ENCODE measurements at places on chromosomes 7 and 10.
A peak's percentile ranks its signal among the peaks of the same experiment; 100 is the strongest.

DNA sequence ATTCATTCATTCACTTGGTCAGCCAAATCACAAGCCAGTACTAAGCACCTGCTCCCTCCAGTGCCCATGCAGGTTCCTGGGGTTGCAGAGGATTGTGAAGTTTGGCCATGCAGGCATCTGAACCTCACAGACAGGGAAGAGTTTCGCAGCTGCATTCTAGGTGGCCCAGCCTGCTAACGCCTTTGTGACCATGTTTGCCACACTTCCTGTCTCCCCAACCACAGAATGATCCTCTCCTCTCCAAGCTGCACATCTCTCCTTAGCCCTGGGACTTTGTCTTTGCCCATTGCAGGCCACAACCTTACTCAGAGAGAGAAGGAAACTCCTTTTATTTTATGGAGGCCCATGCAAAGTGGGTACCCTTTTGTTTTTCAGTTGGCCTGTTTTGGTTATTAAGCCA is 31.8 kb downstream of the EPDR1 start:
- no peak for DNase-seq

GRCh38 chr7:38066391-38066790 is 111.7 kb upstream of the STARD3NL start:
- DNase-seq = no peak

DNA sequence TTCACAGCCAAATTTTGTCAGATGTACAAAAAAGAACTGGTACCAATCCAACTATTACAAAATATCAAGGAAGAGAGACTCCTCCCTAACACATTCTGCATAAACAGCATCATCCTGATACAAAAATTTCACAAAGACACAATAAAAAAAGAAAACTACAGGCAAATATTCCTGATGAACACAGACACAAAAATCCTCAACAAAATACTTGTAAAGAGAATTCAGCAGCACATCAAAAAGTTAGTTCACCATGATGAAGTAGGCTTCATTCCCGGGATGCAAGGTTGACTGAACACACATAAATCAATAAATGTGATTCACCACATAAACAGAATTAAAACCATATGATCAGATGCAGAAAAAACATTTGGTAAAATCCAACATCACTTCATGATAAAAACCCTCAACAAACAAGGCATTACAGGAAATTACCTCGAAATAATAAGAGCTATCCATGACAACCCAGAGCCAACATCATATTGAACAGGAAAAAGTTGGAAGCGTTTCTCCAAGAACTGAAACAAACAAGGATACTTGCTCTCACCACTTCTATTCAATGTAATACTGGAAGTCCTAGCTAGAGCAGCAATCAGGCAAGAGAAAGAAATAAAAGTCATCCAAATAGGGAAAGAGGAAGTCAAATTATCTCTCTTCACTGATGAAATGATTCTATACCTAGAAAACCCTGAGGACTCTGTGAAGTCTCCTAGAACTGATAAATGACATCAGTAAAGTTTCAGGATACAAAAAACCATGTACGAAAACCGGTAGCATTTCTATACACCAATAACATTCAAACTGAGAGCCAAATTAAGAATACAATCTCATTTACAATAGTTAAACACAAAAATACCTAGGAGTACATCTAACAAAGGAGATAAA is 223.1 kb downstream of the REEP3 start:
- DNase-seq = no peak

DNA sequence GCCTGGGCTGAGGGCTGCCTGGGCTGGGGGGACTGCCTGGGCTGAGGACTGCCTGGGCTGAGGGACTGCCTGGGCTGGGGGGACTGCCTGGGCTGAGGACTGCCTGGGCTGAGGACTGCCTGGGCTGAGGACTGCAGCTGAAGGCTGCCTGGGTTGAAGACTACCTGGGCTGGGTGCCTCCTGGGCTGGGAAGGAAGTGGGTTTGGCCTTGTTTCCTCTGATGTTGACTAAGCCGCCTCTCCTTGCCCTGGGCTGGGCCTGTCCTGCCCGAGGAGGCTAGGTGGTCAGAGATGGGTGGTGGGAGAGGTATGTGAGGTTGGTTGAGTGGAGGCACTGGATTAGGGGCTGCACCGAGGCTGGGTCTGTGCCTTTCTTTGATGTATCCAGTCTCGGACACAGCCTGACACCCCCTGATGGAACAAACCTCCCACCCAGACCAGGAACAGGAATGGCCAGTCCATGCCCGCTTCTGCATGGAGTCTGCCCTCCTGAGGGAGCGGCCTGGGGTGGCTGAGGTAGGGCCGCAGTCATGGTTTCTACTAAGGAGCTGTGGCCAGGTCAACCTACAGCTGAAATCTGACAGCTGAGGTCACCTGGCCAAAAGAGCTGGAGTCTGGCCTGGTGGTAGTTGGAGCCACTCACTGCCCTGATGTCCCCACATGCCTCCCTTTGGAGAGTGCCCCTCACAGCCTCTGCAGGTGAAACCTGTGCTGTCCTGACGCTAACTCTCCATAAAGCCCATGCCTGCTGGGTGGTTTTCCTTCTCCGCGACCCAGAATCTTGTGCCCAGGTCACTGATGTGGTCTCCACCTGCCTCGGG is 22.3 kb downstream of the SCART1 start:
- DNase-seq = peak; percentile 18

- DNase-seq = no peak
Measured at GRCh38 chr10:42428534-42428933, 209.8 kb downstream of the ZNF33B start.

DNA sequence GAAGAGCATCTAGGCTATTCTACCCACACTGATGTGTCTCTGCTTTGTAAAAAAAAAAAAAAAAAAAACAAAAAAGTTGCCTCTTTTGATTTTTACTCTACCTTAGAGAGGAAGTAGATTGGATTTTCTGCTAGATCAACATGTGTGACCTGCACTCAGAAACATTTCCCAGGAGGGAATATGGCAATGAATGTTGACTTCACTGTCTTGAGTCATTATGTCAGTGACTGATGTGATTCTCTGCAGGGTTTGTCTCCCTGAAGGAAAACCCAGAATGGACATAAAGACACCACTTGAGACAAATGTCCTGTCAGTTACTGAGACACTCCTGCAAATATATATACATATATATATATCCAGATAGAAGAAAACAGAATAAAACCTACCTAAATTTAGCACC is 370.3 kb downstream of the BMPER start:
- no peak for DNase-seq

DNA sequence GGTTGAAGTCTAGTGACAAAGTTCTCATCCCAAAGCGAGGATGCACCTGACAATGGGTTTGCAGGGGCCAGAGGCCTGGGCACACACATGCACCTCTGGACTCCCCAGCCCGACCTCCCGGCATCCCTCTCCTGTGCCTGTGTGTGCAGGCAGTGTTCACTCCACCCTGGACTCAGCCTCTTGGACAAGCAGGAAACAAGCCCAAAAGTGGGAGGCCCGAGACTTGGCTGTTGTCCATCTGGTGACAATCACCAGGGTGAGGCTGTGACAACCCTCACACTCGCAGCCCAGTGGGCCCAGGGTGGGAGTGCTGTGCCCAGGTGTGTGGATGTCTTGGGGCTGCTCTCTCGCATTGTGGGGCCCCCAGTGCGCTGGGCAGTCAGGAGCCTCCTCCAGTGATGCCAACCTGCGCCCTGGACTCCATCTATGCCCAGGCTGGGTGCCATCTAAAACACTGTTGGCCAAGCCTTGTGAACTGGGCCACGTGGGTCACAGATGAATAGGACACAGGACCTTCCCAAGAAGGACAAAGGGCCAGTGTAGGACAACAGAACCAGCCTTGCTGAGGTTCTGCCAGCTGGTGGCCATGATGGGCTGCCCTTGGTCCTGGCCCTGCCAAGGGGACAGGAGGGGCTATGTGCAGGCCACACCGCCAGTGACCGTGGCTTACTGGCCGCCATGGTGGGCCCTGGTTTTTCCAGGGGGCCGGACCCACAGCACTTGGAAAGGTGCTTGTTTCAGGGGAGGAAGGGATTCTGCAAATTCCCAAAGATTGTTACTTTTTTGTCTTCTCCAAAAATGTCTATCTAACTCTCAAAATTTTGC is 144.3 kb downstream of the TCERG1L start:
- DNase-seq = no peak

- peak; percentile 0 for DNase-seq
Measured at GRCh38 chr10:105797234-105797890, 1156.3 kb downstream of the SORCS3 start.

GRCh38 chr10:18683427-18683826 is 24.2 kb downstream of the ARL5B start:
- no peak for DNase-seq

DNA sequence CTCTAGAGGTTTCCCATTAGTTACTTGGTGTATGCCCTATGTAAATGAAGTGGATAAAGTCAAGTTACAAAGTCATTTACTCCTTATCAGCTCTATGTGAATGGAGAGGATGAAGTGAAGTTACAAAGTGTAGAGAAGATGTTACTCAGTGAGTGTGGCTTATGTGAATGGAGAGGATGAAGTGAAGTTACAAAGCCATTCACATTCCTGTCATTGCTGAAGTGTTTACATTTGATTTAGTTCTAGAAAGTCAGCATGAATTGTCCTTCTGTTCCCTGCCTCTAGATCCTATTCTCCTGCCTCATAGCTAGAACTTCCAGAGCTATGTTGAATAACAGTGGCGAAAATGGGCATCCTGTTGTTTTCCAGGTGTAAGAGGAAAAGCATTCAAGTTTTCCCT is 880.1 kb downstream of the DNAJB9 start:
- DNase-seq = no peak

- no peak for DNase-seq
Measured at GRCh38 chr10:19947656-19948055, 131.4 kb downstream of the PLXDC2 start.

GRCh38 chr7:29652556-29652955 is 88.9 kb downstream of the PRR15 start:
- no peak for DNase-seq

- DNase-seq = no peak
Measured at GRCh38 chr10:34181553-34182300, 633.4 kb downstream of the PARD3 start.

DNA sequence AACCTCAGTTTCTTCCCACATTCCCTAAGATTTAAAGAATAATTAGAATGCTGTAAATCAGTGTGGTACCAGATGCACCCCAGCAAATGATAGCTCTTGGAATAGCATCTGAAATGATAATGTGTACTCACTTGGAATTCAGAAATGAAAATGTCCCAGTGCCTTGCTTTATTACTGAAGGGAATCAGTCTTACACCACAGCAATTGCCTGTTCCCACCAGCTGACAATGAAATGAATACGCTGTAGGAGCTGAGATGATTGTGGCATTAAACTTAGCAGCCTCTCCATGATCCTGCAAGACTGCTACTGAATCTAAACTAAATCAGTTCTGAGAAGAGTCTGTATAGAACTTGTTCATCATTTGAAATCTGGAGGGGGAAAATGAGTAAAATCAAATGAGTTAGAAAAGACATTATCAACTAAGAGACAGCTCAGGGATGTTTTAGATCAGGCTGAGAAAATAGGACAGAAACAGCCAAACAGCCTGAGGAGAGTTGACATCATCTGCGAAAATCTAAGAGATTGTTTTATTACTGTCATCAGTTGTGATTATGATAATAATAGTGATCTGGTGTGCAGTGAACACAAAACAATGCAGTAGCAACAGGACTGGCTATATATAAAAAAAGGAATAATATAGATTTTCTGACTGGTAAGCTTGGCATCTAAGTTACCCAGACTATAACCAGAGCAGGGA is 108.6 kb upstream of the SLC13A1 start:
- DNase-seq = no peak

All from CD4-positive, alpha-beta T cell treated with Interleukin-4 for 4 hours (primary cell).